ENCODE measurements at places on chromosomes 7 and 10.

GRCh38 chr7:110718503-110719205, 372.3 kb upstream of the LRRN3 start:
- no peak for DNase-seq

DNA sequence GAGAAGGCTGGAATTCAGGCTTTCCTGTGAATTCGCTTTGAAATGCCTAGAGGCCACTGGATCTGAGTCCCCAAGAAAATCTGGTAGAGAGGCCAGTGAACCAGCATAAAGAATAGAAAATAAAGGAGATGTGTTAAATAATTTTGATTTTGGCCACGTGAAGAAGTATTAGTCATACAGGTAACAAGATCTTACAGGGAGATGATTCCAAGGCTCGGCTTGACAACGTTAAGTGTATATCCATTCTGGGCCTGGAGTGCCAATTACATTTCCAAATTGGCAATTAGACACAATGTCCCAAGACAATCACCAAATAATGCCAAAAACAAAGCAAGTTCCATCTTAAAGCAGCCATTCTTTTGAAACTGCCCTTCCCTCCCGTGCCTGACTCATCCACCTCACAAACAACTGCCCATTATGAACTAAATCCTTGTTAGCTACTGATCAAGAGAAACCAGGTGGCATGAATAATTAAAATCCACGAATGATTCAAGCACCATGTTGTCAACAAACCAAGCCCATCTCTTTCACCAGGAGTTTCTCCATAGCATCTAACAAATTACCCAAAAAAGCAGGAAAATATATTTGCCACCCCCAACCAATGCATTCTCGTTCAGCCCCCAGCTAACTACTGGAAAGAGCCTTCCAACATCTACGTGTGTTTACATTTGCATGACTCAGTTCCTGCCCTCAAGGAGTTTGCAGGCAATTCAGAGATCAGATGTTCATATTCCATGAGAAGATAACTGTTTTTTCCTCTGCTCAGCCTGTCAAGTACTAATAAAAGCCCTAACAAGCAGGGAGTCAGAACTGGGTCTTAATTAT, 8.5 kb downstream of the KCNMA1 start:
- no peak for DNase-seq

- DNase-seq = no peak
Measured at GRCh38 chr7:79855172-79855571, 279.5 kb upstream of the GNAI1 start.

DNA sequence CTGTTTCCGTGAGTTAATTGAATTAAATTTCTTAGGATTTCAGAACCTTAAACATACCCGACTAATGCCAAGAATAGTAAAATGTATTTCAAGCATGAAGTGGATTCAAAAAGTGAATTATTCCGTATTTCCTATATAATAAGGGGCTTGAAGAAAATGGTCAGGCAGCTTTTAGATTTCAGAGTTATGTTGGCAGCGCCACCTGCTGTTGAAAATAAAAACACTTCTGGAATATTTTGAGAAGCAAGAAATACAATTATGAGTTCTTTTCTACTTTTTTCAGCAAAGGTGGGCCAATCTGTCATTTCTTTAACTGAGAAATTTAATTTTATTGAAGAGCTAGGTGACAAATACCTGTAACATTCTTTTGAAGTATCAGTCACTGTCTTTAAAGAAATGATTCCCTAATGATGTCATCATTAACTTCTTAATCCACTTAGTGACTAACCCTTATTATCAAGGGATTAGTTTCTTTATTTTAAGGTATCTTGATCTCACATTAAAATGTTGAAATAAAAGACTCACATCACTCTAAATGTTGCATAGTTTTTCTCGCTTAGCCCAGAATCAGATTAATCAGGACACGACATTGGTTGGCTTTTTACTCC, 36.6 kb upstream of the AGR3 start:
- DNase-seq = peak; percentile 78

DNA sequence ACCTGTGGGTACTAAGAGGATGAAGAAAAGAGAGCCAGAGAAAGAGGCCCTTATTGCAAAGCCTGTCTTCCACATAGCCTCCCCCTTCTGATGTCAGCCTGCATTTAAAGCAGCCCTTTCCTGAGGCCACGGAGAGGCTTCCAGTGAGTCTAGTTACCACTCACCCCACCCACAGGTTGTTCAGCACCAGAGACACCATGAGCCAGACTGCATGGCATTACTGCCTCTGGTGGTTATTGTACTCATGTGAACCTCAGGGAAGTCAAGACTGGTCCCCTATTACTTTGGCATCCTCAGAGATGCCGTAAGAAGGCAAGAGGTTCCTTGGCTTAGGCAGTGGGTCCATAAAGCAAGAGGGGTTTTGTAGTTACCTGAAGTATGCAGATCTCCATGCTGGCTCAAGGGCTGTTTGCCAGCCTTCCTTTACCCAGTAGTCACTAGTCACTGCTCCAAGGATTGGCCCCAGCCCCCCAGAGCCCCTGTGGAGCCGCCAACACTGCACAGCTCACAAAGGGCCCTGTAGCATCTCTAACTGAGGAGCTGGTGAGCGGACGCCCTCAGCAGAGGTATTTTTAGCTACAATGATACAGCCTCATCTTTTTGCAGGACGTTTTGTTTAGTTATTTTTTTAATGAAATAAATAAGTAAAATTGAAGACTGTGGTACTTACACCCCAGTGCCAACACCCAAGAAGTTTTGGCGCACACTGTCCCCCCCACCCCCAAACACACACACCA, 20.7 kb downstream of the LRRC4 start:
- peak; percentile 86 for DNase-seq

GRCh38 chr7:2681929-2682799, 5.8 kb upstream of the AMZ1 start:
- no peak for DNase-seq

DNA sequence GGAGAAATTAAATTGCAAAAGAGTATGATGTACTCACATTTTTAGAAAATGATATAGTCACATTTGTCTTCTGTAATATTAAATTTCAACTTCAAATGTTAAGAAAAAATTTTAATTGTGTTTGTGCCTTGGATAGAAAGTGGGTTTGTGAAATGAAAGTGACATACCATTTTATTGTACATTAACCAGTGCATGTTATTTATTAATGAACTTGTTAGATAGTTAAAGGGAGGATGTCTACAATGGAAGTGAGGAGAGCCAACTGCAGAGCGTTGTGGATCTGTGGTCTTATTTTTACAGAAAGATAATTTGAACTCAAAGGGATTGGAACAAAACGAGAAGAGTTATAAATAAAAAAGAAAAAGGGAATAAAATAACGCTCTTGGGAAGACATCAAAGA, 291.7 kb downstream of the ARL4A start:
- DNase-seq = no peak

GRCh38 chr10:10787586-10787985, 230.1 kb upstream of the CELF2 start:
- no peak for DNase-seq

GRCh38 chr7:130793855-130794618, 60.0 kb upstream of the KLF14 start:
- no peak for DNase-seq

DNA sequence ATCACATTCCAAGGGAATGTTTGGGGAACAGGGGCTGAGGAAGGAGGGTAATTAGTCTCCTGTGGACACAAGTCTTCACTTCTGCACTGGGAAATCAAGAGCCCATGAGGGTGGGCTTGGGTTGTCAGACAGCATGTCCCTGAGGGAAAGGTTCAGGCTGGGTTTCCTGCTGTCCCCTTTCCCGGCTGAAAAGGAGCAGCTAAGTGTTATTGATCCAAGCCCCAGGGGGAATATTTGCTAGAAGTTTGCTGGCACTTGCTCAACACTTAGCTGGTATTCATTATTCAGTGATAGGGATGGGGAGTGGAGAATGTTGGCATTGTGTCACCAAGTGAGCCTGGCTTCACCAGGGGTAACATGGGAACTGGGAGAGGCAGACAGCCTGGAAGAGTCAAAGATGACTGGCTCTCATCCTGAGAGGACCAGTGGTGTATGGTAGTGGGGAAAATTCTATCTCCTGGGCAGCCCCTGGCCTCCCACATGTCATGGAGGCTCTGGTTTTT, 344.4 kb upstream of the PODXL start:
- no peak for DNase-seq

DNA sequence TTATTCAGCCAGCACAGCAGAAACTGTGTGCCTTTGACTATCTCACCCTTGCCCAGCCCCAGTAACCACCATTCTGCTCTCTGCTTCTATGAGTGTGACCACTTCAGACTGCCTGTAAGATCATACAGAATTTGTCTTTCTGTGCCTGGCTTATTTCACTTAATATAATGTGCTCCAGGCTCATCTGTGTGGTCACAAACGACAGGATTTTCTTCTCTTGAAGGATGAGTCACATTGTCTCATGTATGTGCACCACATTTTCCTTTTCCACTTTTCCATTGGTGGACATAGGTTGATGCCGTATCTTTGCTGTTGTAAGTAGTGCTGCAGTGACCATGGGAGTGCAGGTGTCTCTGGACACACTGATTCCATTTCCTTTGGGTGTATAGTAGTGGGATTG, 122.5 kb upstream of the LANCL2 start:
- DNase-seq = no peak

- no peak for DNase-seq
Measured at GRCh38 chr10:52755297-52756062, 17.1 kb downstream of the MBL2 start.

GRCh38 chr7:129433847-129434674, at the start of gene STRIP2:
TSS of gene STRIP2 (plus strand) at chr7:129434432. CDS start at chr7:129434473, 41 bp downstream.
- DNase-seq = peak; percentile 92

DNA sequence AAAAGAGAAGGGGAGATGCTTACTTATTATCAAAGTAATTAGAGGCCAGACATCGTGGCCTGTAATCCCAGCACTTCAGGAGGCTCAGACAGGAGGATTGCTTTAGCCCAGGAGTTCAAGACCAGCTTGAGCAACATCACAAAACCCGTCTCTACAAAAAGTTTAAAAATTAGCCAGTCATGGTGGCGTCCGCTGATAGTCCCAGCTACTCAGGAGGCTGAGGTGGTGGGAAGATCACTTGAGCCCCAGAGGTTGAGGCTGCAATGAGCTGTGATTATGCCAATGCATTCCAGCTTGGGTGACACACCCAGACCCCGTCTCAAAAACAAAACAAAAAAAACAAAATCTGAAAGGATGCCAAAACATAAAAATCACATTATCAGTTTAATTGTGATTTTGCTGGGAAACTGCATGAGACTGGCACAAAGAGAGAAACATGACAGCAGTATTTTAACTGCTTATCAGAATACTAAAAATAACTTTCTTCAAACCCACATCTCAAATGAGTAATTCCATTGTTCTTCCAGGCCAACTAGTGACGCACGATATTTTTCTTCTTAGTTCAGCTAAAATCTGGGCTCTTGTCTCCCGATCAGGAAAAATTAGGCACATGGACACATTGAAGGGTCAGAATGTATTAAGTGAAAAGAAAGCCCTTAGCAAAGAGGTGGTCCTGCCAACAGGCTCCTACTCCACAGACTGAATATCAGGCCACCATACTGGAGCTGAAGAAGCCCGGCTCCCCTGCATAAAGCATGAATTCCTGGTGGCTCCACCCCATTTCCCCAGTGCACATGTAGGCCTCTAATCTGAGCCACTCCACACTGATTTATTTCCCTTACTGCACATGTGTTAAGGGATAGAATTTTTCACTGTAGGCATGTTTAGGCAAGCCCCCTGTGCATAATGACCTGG, 9.6 kb upstream of the CCM2 start:
- DNase-seq = no peak

GRCh38 chr10:68489919-68490318, 18.1 kb upstream of the DNA2 start:
- DNase-seq = no peak

- DNase-seq = no peak
Measured at GRCh38 chr10:80894797-80895467, 357.2 kb downstream of the SH2D4B start.

GRCh38 chr7:135247746-135248471, 14.3 kb downstream of the STRA8 start:
- DNase-seq = no peak

DNA sequence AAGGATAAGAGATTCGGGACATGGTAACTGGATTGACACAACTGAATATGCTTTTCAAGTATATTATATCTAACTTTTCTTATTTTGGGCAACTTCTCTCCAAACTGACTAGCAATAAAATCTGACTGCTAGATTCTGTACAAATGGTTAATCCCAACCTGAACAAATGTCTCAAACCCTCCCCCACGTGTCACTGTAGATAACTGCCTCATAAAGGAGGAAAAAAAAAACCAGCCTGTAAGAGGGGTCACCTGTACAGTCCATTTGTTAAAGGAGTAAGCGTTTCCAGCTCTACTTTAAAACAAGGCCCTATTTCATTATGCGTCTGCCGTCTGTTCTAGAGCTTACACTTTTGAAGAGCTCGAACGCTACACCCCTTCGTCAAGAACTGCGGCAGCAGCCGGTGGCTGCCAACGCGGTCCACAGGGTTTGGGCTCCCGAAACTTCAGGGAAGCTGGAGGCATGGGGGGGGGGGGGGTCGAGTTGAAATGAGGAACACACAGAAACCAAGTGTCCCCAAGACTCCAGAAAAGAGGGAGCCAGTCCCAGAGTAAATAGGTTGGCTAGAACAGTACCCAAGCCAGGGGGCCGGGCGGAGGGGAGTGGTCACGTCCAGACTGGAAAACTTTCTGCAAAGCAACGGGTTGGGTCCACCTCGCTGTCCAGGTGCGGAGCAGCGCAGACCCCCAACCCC, 492 bp downstream of the COG5 start:
- peak; percentile 53 for DNase-seq

DNA sequence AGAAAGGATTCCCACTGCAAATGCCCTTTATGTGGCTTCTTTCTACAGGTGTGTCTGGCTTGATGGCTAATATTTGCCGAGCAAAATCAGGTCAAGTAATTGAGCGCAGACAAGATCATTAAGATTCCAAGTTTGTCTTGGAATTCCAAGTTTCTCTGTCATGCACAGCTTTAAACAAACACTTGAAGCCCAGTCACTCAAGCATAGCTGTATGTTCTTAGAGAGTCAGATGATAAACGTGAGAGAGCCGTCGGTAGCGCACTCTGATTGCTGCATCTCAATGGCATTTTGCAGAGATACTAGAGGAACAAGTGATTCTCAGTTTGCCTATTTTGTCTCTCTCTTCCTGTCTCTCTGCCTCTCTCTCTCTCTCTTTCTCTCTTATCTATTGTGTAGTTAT, 658 bp downstream of the DMBT1 start:
- DNase-seq = peak; percentile 12

Data from Karpas-422 (cell line).